ENCODE measurements at places on chromosomes 1 and 21. TPM values are rescaled to one million over a fixed set of nuclear protein-coding genes. Genes with fewer than 3 reads are reported as not detected.

GRCh38 chr1:61078618-61079295, 3.6 kb upstream of the NFIA start:
- no peak for DNase-seq

DNA sequence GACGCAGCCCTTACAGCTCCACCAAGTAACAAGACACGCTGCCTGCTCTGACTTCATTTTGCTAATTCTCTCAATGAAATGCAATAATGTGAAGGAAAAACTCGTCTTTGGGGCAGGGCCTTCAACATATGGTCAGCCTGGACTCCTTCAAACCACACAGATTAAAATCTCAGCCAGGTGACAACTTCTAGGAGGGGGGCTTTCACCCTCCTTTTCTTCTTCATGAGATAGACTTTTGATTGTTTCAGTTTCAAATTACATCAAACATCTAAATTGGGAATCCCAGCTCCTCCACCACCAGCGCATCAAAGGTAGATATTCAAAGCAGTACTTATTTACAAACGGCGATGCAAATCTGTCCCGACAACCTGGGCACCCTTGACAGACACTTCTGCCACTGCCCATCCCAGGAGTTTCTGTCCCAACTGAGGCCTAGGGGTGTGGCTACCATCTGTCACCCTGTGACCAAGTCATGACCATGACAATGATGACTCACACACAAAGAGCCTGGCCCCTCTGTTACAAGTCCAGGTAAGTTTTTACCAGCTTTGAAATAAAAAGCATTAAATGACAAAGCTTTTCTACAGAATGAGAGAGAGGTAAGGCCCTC, 29.7 kb downstream of the SSBP3 start:
- no peak for DNase-seq

BARHL2 gene
- total RNA-seq: not detected

ACTL8 gene
- total RNA-seq: 2.8 TPM
